Stimulated activated CD4-positive, alpha-beta T cell treated with anti-CD3 and anti-CD28 coated beads, TNF-alpha, amount 100 ng/mL, for 4 hours (primary cell): ENCODE measurements at places on chromosomes 3 and 15.

GRCh38 chr3:186117521-186118134, 8.7 kb upstream of the ETV5 start:
- DNase-seq, result no peak

GRCh38 chr3:190081389-190081788, 39.3 kb downstream of the P3H2 start:
- no peak for DNase-seq

GRCh38 chr15:86001200-86001599, 78.5 kb upstream of the AGBL1 start:
- no peak for DNase-seq

GRCh38 chr3:136396916-136397315, 146.8 kb downstream of the PCCB start:
- no peak for DNase-seq

GRCh38 chr3:112379020-112379690, 46.2 kb downstream of the CD200 start:
- DNase-seq, result no peak
